ENCODE measurements at places on chromosomes 3 and 15.

- no peak for DNase-seq
Observed at GRCh38 chr3:134753999-134754742, 40.9 kb upstream of the EPHB1 start.

- no peak for DNase-seq
Observed at GRCh38 chr3:68705695-68706094, 226.7 kb downstream of the TAFA4 start.

GRCh38 chr3:51988286-51989146 lies 5.2 kb downstream of the ACY1 start:
- no peak for DNase-seq

DNA sequence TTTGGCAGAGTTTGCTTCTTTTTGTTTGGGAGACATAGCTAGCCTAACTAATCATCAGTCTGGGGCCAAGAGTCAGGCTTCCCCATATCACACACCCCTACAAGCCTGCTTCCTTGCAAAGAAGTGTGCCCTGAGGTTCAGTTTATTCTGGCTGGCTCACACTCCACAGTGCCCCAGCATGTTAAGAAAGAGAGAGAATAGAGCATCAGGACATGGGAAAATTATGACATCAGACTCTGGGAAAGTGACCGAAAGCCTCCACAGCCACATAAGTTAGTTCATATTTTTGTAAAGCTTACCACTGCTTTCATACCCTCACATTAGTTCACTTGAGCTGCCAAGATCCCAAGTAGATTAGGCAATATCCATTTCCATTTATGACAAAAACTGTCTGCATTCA lies 63.0 kb upstream of the CFAP161 start:
- no peak for DNase-seq

- no peak for DNase-seq
Observed at GRCh38 chr15:48177383-48177765, 721 bp downstream of the MYEF2 start.

DNA sequence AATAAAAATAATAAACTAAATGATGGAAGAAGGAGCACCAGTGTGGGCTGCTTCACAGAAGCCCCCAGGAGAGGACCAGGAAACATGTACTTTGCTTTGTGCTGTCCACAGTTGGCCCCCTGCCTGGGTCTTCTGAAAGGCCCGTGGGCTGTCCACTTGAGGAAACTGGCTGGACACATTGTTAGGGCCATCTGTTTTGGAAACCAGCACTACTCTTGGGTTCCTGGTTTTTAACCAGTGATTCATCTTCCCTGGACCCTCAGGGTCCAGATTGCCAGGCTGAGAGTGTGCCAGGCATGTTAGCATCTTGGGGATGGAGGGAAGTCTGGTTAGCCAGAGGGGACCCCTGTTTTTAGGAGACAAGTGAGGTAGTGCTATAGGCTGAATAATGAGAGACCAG lies 297.2 kb upstream of the C2CD4B start:
- DNase-seq, result no peak

DNA sequence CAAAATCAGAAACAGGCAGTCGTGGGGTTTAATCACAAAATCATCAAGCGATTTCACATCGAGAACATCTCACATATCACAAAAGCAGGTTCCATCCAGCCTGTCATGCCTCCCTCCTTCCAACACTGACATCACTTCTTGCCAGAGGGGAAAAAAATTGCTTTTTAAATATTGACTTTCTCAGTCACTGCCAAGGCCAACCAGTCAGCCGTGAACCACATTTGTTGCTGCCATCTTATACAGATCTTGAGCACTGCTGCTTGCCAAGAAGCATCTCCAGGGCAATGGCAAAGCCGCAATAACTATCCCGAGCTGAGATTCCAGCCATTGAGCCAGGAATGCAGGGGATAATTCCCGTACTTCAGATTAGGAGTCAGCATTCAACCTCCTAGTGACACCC lies 174.6 kb downstream of the ANXA2 start:
- no peak for DNase-seq

DNA sequence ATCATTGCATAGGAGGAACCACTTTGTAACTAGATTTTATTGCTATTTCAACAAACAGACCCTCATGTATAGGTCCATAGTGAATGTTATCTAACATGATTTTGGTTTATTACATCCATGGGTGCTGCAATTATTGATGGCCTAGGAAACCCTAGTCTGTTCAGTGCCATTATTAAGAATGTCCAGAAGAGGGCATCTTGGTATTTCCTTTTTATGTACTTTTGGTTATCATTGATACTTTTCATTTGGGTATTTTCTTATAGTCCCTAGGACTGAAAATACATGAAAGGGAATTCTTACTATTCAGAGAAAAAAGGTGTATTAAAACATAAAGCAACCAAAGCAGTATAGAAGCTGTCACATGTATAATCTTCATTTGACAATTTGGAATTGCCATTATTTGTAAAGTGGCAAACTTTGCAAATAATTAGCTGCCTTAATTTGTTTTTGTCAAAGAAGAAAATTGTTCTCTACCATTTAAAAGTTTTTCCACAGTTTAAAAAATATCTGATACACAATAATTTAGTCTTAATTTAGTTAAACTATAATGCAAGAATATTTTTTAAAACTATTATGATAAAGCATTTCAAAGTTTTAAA lies 48.7 kb downstream of the CNOT10 start:
- DNase-seq, result no peak

- DNase-seq, result no peak
Observed at GRCh38 chr3:100503448-100503847, 11.0 kb downstream of the TMEM45A start.

- DNase-seq, result peak; percentile 70
Observed at GRCh38 chr3:13009132-13009945, 63.9 kb downstream of the IQSEC1 start.

DNA sequence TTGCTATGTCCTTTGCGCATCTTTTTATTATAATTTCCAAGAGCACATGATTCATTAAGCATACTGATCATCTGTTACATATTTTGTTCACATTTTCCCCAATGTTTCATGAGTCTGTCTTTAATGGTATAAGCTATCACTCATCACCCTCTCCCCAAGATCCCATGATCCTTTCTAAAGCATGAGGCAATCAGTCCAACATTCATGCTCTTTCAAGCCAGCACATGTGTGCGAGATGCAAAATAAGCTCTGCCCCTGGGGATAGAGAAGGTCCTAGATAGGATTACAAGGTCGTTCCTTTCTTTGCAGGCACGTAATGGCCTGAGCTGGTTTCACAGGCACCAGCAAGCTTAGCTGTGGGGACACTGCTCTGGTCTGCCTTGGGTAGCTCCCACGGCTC lies 32.2 kb upstream of the B3GNT5 start:
- DNase-seq, result no peak

Measured in activated T-cell treated with anti-CD3 and anti-CD28 coated beads, Interleukin-2, amount 50 U/mL, for 48 hours (primary cell).